ENCODE measurements at places on chromosomes 3 and 15. TPM values are rescaled to one million over a fixed set of nuclear protein-coding genes. Genes with fewer than 3 reads are reported as not detected.
A peak's percentile ranks its signal among the peaks of the same experiment; 100 is the strongest.

GRCh38 chr3:110178965-110179364, 841.6 kb upstream of the DPPA4 start:
- DNase-seq = peak; percentile 14

DNA sequence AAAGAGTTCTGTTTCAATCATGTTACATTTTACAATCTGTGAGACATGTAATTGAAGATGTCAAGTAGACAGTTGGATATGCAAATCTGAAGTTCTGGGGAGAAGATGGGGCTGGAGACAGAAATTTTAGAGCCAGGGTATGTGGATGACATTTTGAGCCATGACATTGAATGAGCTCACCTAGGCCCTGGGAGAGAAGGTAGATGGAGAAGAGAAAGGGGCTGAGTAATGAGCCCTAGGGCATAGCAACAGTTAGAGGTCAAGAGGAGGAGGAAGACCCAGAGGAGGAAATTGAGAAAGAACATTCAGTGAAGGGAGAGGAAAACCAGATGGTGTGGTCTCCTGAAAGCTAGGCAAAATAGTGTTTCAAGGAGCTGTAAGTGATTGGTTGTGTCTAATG, 15.3 kb downstream of the TMEM266 start:
- DNase-seq = no peak

DNA sequence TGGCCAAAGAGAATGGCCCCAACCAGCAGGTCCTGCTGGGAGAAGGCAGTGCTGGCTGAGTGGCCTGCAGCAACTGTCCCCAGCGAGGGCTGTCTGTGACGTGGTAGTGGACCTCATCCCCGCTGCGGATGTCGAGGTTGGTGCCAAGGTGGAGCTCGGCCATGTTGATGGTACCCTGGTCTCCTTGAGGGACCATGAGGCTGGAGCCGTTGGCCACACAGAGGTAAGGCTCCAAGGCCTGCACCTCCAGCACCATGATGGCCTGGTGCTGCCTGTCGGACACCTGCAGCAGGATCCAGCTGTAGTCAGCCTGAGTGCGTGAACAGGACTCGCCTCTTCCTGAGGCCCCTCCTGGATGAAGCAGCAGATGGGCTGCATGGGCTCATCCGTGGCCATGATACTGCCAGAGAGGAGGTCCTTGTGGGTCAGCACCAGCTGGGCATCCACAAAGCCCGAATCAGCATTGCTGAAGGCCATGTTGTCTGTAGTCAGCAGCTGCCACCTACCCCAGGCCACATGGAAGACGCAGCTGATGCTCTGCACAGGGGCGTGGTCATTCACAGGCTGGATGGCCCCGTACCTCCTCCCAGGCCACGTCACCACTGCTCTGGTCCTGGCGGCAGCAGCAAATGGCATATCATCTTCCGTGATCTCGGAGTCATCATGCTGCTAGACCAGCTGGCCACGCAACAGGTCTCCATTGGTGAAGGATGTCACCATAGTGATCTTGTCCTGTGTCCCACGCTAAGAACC, 167.5 kb downstream of the GOLGA6L4 start:
- no peak for DNase-seq

DNA sequence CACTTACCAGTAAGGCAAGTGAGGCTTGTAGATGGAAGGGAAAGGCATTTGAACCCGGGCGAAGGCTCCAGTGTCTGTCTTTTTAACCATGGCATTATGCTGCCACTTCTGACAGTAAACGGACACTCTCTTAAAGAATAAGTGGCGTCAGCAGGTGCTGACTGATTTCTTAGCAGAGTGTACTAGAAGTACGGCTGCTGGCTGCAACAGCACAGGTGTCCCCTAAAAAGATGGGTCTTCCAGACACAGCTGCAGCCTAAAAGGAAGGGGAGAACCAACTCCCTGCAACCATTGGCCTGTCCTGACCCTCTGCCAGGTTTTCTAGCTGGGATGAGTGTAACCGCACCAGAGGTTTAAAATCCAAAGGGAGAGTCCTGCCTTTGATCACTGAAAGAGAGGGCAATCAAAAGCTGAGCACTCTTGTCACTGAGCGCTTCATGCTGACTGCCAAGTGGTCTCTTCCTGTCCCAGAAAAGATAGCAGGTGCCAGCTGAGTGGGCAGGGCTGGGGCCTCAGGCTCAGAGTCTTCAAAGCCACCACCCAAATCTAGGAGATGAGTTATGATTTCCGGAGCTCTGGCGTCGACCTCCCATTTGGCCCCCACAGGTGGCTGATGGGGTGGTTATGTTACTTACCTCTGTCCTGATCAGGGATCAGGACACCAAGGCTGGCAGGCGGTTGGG, 255.8 kb downstream of the SLCO3A1 start:
- no peak for DNase-seq

DNA sequence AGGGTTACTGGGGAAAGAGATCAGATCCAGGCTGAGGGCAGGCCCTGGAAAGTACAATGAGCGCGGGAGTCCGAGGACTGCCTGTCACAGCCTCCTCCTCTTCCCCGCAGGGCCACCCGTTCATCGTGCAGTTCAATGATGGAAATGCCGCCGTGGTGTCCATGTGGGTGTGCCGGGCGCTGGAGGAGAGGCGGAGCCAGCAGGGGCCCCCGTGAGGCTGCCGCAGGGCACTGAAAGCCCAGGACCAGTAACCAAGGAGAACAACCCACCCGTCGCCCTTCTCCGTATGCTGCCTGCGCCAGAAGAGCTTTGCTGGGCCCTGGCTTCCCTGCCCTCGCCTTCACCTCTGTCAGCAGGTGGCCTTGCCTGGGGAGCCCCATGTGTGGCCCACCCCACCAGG, 18.8 kb upstream of the SKOR1 start:
- DNase-seq = no peak

DNA sequence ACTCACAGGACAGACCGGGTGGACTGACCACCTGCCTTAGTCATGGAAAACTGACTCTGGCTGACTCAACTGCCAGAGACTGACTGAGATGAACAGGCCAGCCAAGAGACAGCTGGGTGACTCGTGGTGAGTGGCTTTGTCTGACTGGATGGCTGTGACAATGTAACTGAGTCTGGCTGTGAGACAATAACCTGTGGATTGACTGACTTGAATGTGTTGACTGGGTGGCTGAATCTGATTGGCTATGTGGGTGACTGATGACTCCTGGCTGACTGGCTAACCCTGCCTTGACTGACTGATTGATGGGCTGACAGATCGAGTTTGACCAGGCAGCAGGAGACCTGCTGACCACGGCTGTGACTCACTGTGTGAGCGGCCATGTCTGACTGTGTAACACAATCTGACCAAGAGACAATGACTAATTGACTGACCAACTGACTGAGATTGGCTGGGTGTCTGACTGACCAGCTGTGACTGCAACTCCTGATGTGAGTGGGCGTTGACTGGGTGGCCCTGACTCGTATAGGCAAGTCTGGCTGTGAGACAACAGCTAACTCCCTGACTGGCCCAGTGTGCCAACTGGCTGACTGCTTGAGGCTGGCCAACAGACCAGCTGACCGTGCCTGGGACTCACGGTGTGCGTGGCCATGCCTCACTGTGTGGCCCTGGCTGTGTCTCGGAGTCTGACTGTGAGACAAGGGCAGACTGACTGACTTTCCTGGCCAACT, 509.1 kb downstream of the SHQ1 start:
- peak; percentile 9 for DNase-seq

- no peak for DNase-seq
Observed at GRCh38 chr3:72932416-72932815, 44.6 kb downstream of the GXYLT2 start.

DNA sequence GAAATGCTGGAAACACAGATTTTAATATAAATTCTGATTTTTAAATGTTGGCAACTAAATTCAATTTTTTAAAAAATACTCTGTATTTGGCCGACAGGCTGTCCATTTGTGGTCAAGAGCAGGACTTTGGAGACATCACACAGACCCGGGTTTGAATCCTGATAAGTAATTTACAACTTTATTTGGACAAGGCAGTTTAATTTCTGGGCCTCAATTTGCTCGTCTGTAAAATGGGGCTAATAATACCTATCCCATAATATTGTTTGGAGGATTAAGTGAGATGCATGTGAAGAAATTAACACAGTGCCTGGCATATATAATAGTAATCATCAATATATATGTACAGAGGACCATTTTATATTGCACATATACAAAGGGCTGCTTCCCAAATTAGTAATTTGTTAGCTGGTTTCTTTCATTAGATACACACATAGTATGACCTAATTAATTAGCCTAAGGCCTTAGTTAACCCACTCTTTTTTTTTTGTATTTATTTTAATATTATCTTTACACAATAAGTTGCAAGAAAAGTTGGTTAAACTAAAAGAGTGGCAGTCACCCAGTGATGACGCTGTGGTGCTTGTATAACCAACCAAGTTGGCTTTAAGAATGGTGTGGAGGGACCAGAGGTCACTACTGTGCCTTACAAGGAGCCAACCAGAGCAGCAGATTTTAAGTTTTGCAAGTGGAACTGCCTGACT, 665 bp downstream of the PIGB start:
- peak; percentile 45 for DNase-seq

DNA sequence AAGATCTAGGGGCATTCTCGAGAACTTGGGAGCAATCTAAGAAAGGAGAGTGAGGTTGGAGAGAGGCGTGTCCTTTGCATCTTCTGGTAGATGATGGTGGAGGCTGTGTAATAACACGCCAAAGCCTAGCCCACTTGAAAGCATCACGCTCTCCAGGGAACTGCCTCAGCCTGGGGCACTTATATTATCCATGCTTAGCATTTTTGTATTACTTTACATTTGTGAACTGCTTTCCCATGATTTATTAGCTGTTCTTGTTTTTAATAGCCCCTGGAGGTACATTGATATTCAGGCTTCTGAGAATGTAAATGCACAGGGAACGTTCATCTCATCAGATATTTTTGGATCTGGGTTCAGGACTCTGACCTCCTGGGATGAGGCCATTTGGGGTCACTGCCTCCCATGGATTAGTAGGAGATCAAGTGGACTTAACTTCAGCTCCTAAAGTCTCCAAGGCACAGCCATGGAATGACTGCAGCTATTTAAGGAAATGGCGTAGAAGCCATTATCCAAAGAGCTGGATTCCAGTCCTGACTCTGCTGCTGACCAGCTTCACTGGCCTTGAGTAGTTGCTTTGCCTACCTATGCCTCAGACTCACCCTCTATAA, 124.9 kb downstream of the LPP start:
- DNase-seq = no peak

GRCh38 chr15:59741274-59741906, 52.3 kb upstream of the BNIP2 start:
- DNase-seq = no peak

DNA sequence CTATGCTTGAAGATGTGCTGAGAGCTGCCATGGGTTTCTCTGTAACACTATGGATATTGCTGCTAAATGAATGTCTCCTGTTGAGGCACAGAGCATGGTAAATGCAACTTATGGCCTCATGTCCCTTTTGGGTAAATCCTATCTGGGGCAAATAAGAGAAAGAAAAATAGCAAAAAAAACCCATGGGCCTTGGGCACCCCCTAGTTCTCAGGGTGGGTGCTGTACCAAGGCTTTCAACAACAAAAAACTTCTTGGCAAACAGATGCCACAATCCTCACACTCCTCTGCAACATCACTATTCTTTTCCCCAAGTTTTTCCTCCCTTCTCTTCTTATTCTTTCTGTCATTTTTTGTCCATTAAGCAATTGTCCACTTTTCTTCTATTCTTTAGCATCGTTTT, 340.1 kb upstream of the ROBO2 start:
- DNase-seq = no peak

- no peak for DNase-seq
Observed at GRCh38 chr15:48602358-48603122, 43.0 kb downstream of the FBN1 start.

DNA sequence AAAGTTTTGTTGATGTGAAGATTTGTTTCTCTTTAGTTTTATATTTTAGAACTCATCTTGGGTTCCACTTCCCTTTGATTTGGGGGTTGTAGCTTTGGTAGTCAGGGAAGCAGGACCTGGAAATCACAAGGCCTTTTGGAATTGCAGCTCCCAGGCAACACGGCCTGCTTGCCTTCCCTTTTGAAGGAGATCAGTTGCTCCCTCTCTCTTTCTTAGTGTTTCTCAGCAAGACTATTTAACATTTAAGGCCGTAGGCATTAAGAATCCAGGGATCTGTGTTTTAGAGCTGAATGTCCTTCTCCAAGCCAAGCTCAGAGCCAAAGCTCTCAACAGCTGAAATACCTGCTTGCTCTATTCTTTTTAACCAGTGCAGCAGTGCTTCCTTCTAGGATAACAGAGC, 310.3 kb downstream of the PTPRG start:
- DNase-seq = no peak

DNA sequence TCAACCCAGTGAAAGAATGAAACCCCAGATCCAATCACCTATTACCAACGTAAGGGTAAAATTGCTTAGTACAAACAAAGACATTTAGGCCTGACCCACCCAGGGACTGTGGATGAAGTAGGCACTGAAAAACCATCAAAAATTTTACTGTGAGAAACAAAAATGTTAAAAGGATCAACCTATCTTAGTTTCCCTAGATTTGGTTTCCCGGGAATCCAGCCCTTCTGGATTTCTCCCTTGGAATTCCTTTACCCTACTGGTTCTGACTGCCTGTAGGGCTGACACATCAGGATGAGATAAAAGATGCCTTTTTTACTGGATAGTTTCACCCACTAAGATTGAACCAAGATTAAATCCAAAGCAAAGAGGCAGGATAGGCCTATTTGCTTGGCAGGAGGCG, 102.7 kb downstream of the SCAPER start:
- DNase-seq = no peak

- DNase-seq = no peak
Observed at GRCh38 chr3:128190501-128190900, 37.2 kb downstream of the EEFSEC start.

GRCh38 chr15:83209333-83209732, 1.7 kb upstream of the HDGFL3 start:
- DNase-seq = no peak

GRCh38 chr15:64753480-64754185, 21.8 kb downstream of the RBPMS2 start:
- no peak for DNase-seq

GABRR3 gene
- total RNA-seq = under 0.01 TPM

AMOTL2 gene
- total RNA-seq = 76.0 TPM

LRRIQ4 gene
- total RNA-seq = not detected

TIGIT gene
- total RNA-seq = 0.98 TPM

NAALADL2 gene
- 7.6 TPM for total RNA-seq

FES gene
- total RNA-seq = 37.2 TPM

IMPDH2 gene
- total RNA-seq = 92.9 TPM

VEPH1 gene
- total RNA-seq = 12.0 TPM

EPHA3 gene
- total RNA-seq = 32.9 TPM

GPR149 gene
- 0.11 TPM for total RNA-seq
